CD8-positive, alpha-beta memory T cell (primary cell): ENCODE measurements at places on chromosomes 13 and 19.

DNA sequence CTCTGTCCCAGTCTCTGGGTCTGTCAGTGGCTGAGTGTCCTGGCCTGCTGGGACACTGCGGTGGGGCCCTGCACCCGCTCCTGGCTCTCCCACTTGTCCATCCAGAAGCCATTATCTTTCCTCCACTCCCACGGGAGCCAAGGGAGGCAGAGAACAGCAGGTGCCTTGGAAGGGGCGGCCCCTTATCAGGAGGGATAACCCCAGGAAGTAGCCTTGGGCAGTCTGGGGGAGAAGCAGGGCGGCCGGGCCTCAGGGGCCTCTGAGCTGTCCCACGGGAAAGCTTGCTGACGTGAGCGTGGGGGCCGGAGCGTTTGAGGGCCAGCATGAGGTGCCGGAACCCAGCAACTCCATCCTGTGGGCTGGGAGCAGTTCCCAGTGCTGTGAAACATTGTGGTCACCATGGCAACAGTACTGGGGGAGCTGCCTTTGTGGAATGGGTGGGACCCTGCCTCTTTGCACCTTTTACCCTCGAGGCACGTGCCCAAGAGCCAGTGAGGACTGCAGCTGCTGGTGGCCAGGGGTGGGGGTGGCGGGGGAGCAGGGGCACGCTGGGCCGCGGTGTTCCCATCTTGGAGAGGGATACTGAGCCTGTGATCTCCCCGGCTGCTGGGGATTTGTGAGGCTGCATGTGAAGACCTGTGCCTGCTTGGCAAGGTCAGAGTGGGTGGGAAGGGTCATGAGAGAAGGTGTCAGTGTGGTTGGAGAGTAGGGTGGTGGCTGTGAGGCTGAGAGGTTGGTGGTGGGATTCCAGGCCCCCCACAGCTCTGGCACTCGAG lies 20.9 kb downstream of the KLHL26 start:
- DNase-seq, result no peak

DNA sequence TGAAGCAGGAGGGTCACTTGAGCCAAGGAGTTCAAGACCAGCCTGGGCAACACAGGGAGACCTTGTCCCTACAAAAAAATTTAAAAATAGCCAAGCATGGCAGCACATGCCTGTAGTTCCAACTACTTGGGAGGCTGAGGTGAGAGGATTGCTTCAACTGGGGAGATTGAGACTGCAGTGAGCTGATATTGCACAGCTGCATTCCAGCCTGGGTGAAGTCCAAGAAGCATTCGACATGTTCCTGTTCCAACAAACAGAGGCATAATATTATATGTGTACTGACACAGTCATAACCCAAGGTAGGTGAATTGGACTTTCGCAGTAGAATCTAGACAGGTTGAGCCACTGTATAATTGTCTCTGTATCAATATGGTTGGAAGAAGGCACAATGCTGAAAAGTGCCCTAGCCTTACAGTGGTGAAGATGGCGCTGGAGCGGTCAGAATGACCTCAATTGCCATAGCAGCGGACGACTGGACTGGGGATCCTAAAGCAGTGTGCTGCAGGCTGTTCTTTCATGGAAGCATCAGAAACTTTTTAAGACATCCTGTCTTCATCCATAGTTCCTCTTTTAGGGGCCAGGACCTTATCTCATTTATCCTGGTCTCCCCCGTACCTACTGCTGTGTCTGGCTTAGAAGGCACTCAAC lies 112.0 kb upstream of the CLDN10 start:
- DNase-seq, result no peak

DNA sequence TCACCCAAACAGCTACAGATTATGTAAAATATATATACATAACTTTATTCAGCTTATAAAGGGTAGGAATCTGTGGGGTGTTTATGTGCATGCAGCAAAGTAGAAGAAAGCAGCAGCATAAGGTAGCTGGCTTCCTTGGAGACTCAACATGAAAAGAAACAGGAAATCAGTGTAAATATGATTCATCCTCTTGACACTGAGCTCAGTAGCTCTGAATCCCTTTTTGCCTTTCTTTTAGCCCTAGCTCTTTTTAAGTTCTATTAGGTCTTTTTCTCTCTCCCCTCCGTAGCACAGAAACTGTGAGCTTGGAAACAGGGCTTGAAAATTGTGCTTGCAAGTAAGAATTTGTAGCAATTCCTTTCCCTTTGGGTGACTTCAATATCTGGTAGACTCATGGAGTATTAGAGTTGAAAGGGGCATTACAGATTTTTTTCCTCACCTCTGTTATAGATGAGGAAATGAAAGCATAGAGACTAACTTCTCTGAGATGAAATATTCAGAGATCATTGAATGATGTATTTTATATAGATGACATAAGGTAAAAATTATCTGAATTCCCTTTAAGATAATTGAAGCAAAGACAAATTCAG lies 314.4 kb downstream of the PCDH9 start:
- DNase-seq, result no peak

DNA sequence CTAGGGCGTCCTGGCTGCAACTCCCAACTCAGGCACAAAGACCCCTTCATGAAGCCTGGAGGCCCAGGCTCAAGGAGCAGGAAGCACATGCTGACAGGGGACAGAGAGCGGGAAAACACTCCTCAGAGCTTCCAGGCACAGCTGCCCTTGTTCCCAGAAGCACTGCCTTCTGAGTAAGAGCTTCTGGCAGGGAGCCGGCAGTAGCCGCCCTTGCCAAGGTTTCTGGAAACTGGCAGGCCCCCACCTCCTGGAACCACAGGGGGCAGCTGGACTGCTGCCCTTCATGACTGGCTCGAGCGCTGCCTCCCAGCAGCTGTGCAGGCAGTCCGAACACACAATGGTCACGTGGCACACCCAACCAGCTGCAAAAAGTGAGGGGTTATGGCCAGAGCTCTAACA lies 33.6 kb upstream of the EPHX3 start:
- DNase-seq, result no peak

GRCh38 chr19:10114651-10115391 lies 3.3 kb downstream of the P2RY11 start:
- no peak for DNase-seq

GRCh38 chr19:51926426-51926783 lies 867 bp upstream of the ZNF613 start:
- no peak for DNase-seq
